ENCODE measurements at places on chromosomes 11 and 22.

DNA sequence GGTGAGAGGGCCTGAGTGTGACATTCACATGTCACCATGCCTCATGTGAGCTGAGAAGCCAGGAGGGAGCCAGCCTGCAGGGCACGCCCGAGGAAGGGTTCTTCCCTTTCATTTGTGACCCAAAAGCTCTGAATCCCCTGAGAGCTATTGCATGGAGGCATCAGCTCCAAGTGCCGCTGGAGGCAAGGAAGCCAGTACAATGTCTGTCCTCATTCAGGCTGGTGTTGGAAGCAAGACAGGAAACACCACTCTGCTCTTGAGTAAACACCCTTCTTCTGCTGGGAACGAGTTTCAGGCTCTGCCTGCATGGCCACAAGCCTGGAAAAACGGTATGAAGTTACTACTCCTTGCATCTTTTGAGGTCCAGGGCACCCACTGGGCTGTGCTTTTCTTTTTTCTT lies 83.8 kb upstream of the LARGE1 start:
- DNase-seq: no peak

DNA sequence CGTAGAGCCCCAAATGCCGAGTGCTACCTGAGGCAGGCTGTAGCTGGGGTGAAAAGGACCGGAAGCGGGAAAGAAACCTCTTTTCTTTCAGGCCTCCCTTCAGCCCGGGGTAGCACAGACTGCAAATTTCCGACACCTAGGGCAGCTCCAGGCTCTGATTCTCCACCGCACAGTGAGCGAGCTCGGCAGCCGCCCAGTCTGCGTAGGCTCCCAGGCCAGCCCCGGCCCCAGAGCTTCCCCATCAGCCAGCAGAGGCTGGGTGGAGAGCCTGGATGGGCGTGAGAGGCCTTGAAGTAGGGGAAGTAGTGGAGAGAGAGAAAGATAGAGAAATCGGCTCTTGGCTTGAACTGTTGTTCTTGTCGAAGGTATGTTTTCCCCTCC lies 9.3 kb upstream of the PAX6 start:
- DNase-seq: no peak

DNA sequence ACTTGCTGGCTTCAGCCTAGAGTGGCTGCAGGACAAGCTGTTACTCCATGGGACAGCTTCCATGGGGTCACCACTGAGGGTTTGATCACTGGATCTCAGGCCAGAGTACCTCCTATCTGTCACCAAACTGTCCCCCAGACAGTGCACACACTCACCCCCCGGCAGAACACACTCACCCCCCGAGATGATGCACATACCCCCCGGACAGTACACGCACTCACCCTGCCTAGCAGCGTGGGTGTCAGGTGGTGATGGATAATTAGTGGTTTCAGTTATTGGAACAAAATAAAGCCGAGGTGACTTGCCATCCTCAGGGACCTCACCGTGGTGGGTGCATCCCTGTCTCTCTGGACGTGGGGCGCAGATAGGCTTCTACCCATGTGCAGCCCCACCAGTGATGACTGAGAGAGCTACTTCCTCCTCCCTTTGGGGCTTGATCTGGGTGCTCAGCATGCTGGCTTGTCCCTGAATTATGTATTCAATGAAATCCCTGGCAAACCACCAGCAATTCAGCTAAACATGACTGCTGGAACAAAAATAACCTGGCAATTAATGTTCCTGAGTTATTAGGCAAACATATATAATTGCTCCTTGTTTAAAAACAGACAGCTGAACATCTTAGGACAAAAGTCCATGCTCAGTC lies 18.9 kb downstream of the TANGO2 start:
- DNase-seq: no peak

DNA sequence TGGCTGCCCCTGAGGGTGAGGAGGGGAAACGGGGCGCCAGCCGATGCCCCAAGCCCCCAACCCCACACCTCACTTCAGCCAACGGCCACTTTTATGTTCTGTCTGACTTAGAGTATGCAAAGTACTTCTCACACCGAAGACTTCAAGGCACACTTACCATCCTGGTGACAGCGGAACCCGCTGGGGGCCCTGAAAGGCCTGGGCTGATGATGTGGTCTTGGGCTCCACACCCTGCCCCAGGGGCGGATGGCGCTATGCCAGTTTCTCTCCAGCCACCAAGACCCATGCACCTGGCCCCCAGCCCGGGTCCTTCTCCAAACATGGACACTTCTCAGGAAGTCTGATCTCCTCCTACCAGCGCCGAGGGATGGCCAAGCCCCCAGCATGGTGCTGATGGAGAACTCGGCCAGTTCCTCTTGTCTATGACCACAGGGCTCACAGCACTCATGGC lies 175.4 kb downstream of the CTTN start:
- DNase-seq: no peak

DNA sequence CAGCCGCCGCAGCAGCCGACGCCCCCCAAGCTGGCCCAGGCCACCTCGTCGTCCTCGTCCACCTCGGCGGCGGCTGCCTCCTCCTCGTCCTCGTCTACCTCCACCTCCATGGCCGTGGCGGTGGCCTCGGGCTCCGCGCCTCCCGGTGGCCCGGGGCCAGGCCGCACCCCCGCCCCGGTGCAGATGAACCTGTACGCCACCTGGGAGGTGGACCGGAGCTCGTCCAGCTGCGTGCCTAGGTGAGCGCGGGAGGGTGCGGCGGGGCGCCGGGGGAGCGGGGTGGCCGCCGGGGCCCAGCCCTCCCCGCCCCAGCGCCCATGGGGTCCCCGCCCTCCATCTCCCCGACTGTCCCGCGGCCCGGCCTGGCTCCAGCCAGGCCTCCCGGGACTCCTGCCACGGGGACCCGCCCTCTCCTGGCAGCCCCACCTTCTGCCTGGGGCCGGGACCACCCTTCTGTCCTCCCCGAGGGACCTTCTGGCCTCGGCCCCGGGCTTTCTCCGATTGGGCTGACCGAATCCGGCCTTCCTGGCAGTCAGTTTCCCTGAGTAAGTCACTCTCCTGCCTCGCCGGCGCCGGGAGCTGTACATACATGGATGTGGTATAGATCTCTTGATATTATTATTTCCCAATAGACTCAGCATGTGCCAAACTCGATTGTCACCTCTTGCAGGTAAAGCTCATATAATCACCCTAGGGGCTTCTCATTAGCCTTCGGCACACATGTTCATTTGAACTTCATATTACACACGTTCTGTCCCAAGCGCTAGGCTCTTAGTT lies 720 bp downstream of the PACS1 start:
- DNase-seq: no peak

- no peak for DNase-seq
Observed at GRCh38 chr22:19224985-19225384, 46.4 kb upstream of the SLC25A1 start.

GRCh38 chr11:40597546-40598113 lies 861.8 kb downstream of the LRRC4C start:
- DNase-seq: no peak

All from GOT3 (cell line).